ENCODE measurements at places on chromosomes 7 and 10.
A peak's percentile ranks its signal among the peaks of the same experiment; 100 is the strongest.

- DNase-seq: no peak
Observed at GRCh38 chr7:137886281-137886680, 39.5 kb upstream of the DGKI start.

- DNase-seq: no peak
Observed at GRCh38 chr10:112209684-112210131, 26.1 kb upstream of the GPAM start.

GRCh38 chr7:82109288-82109687, 334.3 kb downstream of the CACNA2D1 start:
- DNase-seq: no peak

- peak; percentile 41 for DNase-seq
Observed at GRCh38 chr7:50146692-50147091, 53.6 kb upstream of the ZPBP start.

DNA sequence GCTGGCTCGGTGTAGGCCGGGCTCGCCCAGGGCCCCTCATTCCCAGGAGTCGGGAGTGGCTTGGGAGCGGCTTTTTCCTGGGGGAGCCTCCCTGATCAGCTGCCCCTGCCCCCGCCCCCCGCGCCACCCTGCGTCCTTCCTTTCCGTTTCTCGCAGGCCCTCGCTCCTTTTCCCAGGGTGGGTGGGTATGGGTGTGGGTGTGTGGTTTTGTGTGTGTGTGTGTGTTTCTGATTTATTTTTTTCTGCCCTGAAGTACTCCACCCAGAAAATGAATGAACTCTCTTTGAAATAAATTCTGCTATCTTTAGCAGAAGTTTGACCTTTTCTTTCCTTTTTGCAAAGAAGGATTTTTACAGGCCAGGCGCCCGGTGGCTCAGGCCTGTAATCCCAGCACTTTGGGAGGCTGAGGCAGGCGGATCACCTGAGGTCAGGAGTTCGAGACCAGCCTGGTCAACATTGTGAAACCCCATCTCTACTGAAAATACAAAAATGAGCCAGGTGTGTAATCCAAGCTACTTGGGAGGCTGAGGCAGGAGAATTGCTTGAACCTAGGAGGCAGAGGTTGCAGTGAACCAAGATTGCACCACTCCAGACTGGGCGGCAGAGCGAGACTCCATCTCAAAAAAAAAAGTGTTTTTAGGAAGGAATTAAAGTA, 30.0 kb upstream of the AP5Z1 start:
- no peak for DNase-seq

Measured in NCI-H1092 treated with DMSO at 0.1 percent for 48 hours (cell line).